Activated CD8-positive, alpha-beta memory T cell treated with anti-CD3 and anti-CD28 coated beads, Interleukin-2, amount 10 ng/mL, durations not matched to agents 7 days and 5 days (primary cell): ENCODE measurements at places on chromosomes 4 and X.

DNA sequence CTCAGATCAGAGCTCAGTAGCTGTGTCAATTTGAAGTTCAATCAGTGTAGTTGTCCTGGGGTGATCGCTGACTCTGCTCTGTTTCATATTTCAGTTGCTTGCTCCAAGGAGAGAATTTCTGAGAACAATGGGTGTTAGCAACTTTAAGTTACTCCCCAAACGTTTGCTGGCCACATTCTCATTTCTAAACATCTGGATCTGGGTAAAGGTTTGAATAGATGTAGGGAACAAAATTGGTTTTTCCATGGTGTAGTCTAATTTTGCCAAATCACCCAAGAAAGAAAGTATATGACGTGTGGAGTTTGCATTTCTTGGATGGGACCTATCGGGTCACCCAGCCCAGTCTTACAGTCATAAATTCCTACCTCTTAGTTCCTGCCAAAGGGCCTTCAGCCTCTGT lies 103.7 kb downstream of the AKAP4 start:
- no peak for DNase-seq

- peak; percentile 99 for DNase-seq
These were observed at the start of gene BBS7 for GRCh38 chr4:121869841-121870822. Gene BBS7, minus strand, starts transcription at chr4:121870474. Its CDS starts 161 bp downstream, at chr4:121870313.

DNA sequence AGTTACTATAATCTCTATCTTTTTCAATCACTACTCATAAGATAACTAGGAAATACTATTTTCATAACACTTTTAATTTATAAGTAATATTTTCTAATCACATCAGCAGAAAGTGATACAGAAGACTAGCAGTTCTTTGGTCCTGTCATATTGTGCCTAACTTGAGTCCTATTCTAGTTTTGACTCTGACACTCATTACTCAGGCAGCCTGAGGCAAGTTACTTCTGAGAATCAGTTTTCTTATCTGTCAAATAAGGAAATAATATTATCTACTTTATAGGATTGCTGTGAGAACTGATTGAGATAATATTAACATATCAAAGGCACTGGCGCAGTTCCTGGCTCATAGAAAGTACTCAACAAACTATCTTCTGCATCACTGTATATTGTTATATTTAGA lies 17.8 kb downstream of the PITX2 start:
- no peak for DNase-seq

GRCh38 chr4:140081641-140082390 lies 72.2 kb downstream of the MAML3 start:
- DNase-seq = no peak

DNA sequence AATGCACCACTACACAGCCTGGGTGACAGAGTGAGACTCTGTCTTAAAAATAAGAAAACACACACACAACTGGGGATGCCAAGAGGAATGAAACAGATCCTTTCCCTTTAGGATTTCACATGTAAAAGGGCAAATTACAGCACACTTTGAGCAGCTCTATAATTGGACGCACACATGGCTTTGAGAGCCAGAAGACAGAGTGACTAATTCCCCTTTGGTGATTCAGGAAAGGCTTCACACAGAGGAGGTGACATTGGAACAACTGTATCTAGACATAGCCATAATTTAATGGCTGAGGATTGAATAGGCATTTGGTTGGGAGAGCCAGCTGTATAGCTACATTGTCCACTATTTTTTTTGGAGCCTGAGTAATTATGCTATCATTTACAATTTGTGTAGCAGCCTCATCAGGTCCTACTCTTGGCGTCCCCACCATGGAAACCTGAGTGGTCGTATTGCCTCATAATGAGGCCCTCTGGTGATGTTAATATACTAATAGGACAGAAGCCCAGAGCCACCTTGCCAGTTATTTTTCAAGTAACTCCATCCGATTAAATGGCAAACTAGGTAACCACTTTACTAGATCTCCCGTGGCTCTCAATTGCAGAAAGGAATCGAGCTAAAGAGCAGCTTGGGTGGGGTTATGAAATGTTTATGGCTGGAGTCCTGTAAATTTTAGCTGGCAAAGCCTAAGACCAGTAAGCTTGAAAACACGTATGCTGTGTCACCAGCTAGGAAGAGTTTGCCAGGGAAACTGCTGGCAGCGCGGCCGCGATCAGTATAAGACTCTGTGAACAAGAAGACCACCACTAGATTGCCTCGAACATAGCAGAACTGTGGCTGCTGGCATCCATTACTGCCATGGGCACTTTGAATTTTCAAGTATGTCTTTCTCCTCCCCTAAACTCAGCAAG lies 8.5 kb upstream of the PPEF1 start:
- no peak for DNase-seq

- no peak for DNase-seq
These were observed 270.2 kb downstream of the PAPSS1 start for GRCh38 chr4:107449611-107450369.

GRCh38 chrX:104641176-104641575 lies 75.2 kb downstream of the IL1RAPL2 start:
- no peak for DNase-seq
